Activated CD4-positive, alpha-beta T cell treated with anti-CD3 and anti-CD28 coated beads for 36 hours (primary cell): ENCODE measurements at places on chromosomes 7 and 10. TPM values are rescaled to one million over a fixed set of nuclear protein-coding genes. Genes with fewer than 3 reads are reported as not detected.
A peak's percentile ranks its signal among the peaks of the same experiment; 100 is the strongest.

DNA sequence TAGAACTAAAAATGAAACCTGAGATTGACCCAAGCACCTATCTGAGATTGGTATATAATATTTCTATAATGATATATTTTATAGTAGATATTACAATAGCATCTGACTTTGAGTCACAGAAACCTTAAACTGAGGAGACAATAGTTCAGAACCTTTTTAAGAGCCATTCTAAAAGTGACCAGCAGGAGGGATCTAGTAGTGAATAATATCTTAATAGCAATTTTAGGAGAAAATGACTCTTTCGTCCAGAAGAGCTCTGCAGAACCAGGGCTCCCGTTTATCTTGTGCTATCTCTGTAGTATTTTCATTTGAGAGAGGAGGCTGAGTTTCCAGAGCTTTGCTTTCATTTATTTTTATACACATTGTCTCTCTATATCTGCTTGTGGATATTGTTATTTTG is 68.1 kb downstream of the PODXL start:
- no peak for DNase-seq

DNA sequence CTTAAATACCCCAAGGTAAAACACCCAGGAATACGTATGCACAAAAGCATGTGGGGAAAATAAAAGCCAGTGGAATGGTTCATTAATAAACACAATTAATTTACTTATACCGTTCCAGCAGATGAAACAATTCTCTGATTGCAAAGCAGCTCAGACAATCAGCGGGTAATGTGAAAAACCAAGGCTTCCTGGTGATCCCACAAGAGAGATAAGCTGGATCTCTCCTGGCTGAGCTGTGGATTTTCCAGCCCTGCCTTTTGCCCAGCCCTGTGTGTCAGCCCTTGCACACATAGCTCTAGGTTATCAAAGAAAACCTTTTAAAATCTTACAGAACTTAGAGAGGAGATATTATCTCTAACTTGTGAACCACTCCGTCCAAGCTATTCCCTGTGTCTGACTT is 1010.7 kb upstream of the AUTS2 start:
- no peak for DNase-seq

DNA sequence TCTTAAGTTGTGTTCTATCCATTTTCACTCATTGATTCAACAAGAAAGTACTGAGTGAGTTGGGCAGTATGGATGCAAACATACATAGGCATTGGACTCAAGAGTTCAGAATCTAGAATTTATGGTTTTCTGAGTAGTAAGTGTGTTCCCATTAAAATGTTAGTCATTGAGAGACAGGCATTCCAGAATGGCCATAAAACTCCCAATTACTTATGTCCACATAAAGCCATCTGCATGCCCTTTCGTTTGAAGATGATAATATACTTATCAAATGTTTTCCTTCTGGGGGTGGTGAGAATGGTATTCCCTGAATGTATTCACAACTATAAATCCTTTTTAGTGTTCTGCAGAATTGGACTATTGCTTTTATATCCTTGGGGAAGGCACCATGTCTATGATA is 131.6 kb downstream of the CD36 start:
- DNase-seq: no peak

DNA sequence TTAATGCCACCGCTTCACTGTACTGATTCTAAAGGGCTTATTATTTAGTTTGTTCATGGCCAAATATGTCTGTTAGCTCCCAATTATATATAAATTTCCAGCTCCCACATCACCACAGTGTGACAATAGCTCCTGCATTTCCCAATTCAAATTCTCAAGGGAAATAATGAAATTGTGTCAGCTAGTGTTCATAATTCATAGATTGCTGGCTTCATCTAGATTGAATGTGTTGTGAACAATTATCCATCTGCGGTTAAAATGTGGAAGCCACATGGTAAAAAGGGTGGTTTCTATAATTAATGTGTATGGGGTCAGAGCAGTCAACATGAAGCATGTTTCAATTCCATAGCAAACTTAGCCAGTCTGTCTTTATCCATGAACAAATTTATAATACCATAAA is 154.3 kb downstream of the SEMA3E start:
- DNase-seq: no peak

Gene ZSCAN25
- 25.2 TPM for total RNA-seq

- no peak for DNase-seq
Measured at GRCh38 chr10:123408660-123409059, 254.5 kb downstream of the BUB3 start.

- no peak for DNase-seq
Measured at GRCh38 chr10:33212061-33212748, 122.3 kb downstream of the NRP1 start.

Gene ITIH5
- not detected for total RNA-seq

DNA sequence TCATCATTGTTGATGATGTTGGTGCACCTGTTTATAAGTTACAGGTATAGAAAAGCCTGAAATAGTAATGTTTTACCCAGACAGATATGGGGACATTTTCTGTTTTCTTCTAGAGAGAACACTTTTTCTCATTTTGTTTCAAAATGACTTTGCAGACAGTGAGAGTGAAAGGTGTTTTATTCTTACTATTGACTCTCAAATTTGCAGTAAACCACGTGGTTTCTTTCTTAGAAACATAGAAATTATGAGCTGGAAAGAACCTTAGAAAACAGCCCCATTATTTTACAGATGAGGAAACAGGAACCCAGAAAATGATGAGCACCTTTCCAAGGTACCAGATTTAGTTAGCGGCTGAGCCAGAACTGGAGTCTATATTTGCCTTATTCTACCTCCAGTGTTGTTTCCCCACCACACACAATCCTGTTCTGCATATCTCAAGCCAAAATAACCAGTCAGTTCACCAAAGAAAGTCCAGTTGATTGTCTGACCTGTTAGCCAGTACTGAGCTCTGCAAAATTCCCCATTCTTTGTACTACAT is 138.9 kb upstream of the AHR start:
- DNase-seq: peak; percentile 24

Gene FXYD4
- not detected for total RNA-seq

DNA sequence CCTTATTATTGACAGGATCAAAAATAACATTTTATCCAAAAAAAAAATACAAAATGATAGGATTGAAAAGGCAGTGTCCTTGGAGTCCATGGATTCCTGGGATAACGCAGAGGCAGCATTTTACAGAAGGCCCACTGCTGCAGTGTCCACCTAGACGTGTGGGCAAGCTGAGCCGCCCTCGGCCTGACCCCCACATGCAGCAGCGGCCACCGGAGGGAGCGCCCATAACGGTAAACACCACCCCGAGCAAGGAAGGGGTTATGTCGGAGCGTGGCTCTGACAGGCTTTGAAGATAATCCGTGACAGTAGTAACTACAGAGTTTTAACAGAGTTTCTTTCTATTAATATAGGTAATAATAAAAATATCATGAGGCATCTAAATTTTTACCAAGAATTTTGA is 45.3 kb upstream of the PITRM1 start:
- no peak for DNase-seq

DNA sequence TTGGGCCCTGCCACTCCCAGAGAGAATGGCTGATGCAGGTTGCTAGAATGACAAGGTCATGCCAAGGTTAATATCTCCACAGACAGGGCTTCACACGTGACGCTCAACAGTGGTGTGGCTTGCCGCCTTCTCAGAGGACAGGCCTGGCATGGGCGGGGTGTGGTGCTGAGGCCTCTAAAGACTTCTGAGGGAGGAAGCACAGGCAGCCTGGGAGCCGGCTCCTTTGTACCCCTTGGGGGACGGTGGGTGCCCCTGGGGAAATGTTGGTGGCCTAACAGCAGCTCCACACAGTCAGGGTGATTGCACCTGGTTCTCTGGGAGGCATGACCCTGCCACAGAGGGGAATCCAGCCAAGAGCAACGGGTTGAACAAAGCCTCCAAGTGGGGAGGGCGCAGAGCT is 115.1 kb downstream of the PKD1L1 start:
- no peak for DNase-seq
